ENCODE measurements at places on chromosomes 16 and 17. TPM values are rescaled to one million over a fixed set of nuclear protein-coding genes. Genes with fewer than 3 reads are reported as not detected.

Gene TSPOAP1
- total RNA-seq = 0.90 TPM

Gene SPATA22
- total RNA-seq = 0.28 TPM

GRCh38 chr17:69064476-69064875 lies 3.7 kb upstream of the ABCA9 start:
- no peaks in the 10 kb centered on the region for H3K36me3 ChIP-seq
- no peaks in the 10 kb centered on the region for H3K27me3 ChIP-seq
- no peak overlapping the region for H3K4me3 ChIP-seq
- no peak for DNase-seq
- no peaks in the 10 kb centered on the region for H3K4me1 ChIP-seq
- no peak overlapping the region for H3K27ac ChIP-seq

Gene GDPD1
- total RNA-seq = 1.1 TPM

DNA sequence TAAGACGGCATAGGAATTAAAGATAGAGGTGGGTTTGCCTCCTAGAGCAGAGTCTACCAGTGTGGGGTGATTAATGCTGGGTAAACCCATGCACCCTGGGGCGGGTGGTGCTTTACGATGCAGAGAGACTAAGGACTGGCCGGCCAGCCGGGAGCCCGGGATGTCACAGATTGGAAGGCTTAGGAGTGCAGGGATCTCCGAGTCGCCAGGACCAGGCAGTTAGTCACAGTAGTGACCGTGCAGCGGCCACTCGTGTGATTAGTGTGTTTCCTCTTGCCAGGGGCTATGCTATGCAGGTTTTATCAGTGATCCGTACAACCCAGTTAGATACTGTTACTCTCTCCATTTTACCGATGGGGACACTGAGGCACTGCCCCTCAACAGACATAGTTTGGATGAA lies 10.4 kb downstream of the CMIP start:
- H3K4me3 ChIP-seq = no peak overlapping the region
- no peak for DNase-seq
- H3K27ac ChIP-seq = no peak overlapping the region
- peaks cover 8% of the 10 kb centered on the region for H3K4me1 ChIP-seq
- H3K27me3 ChIP-seq = no peaks in the 10 kb centered on the region

Gene KRTAP4-1
- not detected for total RNA-seq

DNA sequence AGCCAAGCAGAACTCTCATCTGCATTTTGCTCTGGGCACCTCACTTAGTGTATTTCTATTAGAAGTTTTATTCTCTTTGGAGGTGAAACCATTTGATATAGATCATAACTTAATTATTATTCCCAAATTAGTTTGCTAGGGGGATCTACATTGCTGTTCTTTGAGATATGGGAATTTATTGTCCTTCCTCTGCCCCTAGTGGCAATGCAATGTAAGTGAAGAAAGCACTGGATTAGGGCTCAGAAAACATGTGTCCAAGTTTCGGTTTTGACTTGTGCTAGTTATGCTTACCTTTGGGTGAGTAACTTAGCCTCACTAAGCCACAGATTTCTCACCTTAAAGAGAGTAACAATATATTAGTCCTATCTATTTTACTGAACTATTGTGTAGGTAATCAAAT lies 2.9 kb downstream of the KRT39 start:
- H3K27me3 ChIP-seq = no peaks in the 10 kb centered on the region
- no peak overlapping the region for H3K4me3 ChIP-seq
- H3K36me3 ChIP-seq = no peaks in the 10 kb centered on the region

- no peak for DNase-seq
- no peak within 1 kb of the TSS for H3K27ac ChIP-seq
- H3K4me3 ChIP-seq = peak within 1 kb of the TSS; percentile 29
- H3K27me3 ChIP-seq = peaks cover 77% of the 10 kb centered on the region
- no peaks in the 10 kb centered on the region for H3K4me1 ChIP-seq
- no peaks in the 10 kb centered on the region for H3K36me3 ChIP-seq
Measured at GRCh38 chr17:4584101-4584916, at the start of gene SMTNL2. Gene SMTNL2, plus strand, starts transcription at chr17:4584529. Its CDS starts 77 bp downstream, at chr17:4584606.

Gene CKLF
- 66.7 TPM for total RNA-seq

Gene TMIGD1
- not detected for total RNA-seq

DNA sequence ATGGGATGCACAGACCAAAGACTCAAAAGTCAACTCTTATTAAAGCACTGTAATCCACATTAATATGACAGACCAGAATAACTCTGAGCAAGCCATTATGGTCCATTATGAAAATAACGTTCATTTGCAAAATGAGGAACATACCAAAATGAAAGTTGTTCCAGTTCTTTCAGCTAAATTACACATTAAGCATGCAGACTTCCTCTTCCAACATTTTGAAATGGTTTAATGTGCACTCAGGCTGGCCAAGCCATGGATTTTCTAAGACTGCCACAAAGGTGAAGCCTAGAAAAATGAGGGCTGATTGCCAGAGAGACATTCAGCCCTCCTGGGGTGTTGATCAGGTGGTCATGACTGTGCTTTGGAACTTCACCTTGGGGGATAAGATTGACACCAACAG lies 56.7 kb upstream of the NOG start:
- H3K27me3 ChIP-seq = no peaks in the 10 kb centered on the region
- no peak overlapping the region for H3K4me3 ChIP-seq
- H3K36me3 ChIP-seq = no peaks in the 10 kb centered on the region
- no peak overlapping the region for H3K27ac ChIP-seq
- DNase-seq = no peak

Gene SEC14L1
- total RNA-seq = 27.8 TPM

Gene NPIPA2
- not detected for total RNA-seq

DNA sequence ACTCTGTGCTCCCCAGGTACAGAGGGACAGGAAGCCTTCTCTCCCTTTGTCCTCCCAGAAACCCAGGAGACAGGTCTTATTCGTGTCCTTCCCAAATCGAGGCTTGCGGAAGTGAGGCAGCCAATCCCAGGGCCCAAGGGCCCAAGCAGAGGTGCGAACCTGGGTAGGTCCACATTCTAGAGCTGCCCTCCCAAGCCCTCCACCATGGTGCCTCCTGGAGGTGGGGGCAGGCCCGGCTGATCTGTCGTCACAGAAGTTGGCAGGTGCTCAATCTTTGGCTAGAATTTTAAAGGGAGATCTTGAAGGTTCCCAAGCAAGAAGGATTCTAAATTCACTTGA lies 21.5 kb downstream of the MRC2 start:
- H3K27me3 ChIP-seq = no peaks in the 10 kb centered on the region
- no peak for DNase-seq
- peaks cover 31% of the 10 kb centered on the region for H3K4me1 ChIP-seq
- peaks cover 11% of the 10 kb centered on the region for H3K36me3 ChIP-seq
- H3K4me3 ChIP-seq = no peak overlapping the region
- H3K27ac ChIP-seq = peak overlapping the region; percentile 86

DNA sequence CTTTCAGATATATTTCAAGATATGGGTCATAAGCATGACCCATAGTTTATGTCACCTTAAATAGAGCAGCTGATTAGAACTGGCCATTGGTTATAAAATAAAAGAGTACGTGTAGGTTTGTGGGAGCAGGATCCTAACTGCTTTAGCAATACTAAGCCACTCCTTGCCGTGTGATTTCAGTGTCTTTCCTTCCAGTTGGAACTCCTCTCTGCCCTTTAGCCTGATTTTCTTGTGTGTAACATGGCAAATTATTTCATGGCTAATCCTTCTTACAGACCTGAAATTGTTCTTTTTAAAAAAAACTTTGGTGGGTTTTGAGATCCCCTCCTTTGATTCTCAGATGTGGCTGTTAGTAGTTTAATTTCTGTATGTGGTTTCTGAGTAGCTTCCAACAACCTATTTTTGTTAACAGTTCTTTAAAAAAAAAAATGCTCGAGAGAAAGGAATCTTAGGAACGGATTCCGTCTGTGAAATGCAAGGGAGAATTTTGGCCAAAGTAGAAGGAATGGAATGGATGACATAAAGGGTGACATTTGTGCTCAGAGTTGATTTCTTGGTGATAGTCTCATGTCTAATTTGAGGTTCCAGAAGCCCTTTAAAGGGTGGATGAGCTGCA lies 39.9 kb downstream of the DHRS7B start:
- H3K4me3 ChIP-seq = no peak overlapping the region
- peaks cover 16% of the 10 kb centered on the region for H3K4me1 ChIP-seq
- H3K27ac ChIP-seq = peak overlapping the region; percentile 39
- no peaks in the 10 kb centered on the region for H3K36me3 ChIP-seq

Gene TBC1D3K
- total RNA-seq = not detected

Gene GNGT2
- 0.56 TPM for total RNA-seq

DNA sequence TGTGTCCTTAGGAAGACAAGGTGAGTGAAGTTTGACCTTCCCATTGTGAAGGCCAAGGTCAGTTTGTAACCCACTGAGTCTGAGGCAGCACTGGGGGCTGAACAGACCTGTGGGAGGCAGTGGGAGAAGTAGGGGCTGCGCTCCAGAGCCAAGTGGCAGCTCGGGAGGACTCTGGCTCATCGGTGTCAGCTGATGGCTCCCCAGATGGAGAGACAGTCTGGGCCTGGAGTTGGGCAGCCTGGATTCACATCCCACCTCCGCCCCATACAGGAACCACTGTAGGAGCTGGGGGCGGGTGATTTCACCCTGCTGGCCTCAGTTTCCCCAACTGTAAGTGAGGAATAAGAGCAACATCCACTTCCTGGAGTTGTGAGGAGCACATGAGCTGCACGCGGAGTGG lies 128.4 kb downstream of the FOXL1 start:
- no peak overlapping the region for H3K27ac ChIP-seq
- H3K36me3 ChIP-seq = no peaks in the 10 kb centered on the region
- no peaks in the 10 kb centered on the region for H3K4me1 ChIP-seq
- no peak overlapping the region for H3K4me3 ChIP-seq

Gene CHCT1
- not detected for total RNA-seq

GRCh38 chr16:50721549-50722404 lies 20.1 kb upstream of the CYLD start:
- H3K4me3 ChIP-seq = no peak overlapping the region
- H3K27ac ChIP-seq = no peak overlapping the region
- H3K36me3 ChIP-seq = no peaks in the 10 kb centered on the region
- no peaks in the 10 kb centered on the region for H3K27me3 ChIP-seq
- no peaks in the 10 kb centered on the region for H3K4me1 ChIP-seq
- DNase-seq = no peak

GRCh38 chr17:78738698-78739097 lies 43.4 kb downstream of the CYTH1 start:
- no peak for DNase-seq
- H3K27ac ChIP-seq = no peak overlapping the region
- no peaks in the 10 kb centered on the region for H3K36me3 ChIP-seq
- H3K27me3 ChIP-seq = no peaks in the 10 kb centered on the region

DNA sequence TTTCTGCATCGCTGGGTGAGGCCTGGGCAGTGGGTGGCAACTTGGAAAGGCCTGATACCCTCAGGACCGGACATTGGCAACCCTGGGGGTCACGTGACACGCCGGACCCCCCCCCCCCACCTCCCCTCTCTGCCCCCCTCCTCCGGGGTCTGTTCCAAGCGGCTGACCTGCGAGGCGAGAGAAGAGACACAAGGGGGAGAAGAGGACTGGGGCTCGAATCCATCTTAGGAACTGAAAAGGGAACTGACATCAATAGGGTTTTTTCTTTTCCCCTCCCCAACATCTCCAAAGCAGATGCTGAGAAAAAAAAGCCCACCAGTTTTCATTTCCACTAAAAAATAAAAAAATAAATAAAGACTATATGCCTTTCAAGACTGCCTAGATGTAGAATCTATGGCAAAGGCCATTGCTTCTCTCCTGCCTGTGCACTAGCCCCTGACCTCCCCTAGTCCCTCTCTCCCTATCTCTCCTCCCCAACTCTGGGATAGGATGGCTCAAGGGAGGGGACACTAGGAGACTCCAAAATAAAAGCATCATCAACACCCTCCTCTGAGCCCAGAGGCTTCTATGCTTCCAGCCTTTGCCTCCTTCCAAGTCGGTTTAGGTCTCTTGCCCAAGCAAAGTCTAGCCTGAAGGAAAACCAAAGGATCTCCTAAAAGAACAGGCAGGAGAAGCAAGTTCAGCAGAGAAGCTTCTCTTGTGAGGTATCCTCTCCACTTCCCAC lies 7.7 kb upstream of the HOXB2 start:
- H3K27ac ChIP-seq = peak overlapping the region; percentile 96
- no peaks in the 10 kb centered on the region for H3K27me3 ChIP-seq
- peak; percentile 74 for DNase-seq
- peak overlapping the region; percentile 14 for H3K4me3 ChIP-seq
- H3K36me3 ChIP-seq = peaks cover 35% of the 10 kb centered on the region

DNA sequence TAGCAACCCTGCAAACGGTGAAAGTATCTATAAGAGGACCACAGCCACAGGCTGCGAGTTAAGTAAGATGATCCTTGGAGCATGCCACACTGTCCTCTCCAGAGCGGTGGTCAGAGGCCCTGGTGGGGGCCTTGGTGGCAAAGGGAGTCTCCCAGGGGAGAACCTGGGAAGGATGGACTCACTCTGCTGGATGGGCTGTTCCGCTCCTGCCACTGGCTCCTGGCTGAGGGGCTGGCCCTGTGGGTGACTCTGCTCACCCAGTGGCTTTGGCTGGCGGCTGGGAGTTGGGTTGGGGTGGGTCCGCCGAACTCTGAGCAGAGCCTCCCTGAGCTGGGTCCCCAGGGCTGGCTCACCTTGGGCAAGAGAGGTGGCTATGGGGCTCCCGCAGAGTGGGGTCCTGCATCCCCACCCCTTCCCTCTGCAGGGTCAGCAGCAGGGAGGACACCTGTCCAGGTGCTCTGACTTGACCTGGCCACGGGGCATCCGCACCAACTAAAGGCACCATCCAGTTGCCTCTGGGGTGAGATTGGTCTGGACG lies 7.3 kb downstream of the CDK5R1 start:
- no peak overlapping the region for H3K4me3 ChIP-seq
- H3K4me1 ChIP-seq = peaks cover 6% of the 10 kb centered on the region
- no peak overlapping the region for H3K27ac ChIP-seq
- peaks cover 2% of the 10 kb centered on the region for H3K36me3 ChIP-seq
- no peaks in the 10 kb centered on the region for H3K27me3 ChIP-seq

DNA sequence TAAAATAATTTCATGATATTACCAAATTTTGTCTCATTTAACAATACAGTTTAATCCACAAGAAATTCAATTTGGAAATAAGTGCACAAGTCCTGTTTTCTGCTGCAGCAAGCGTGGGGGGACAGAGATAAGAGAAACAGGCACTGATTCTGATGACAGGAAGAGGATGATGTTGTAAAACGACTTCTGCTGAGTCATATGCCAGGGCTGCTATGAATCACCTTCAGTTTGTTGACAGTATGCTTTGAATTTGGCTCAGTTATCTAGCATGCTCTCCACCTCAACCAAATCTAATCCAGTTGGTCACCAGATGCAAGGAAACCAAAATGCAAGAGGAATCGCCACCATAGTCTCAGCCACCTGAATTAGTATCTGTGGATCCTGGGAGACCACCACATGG lies 244.1 kb upstream of the MON1B start:
- no peaks in the 10 kb centered on the region for H3K27me3 ChIP-seq
- H3K36me3 ChIP-seq = no peaks in the 10 kb centered on the region
- H3K27ac ChIP-seq = no peak overlapping the region
- no peaks in the 10 kb centered on the region for H3K4me1 ChIP-seq
- no peak overlapping the region for H3K4me3 ChIP-seq

Gene ADGRG3
- not detected for total RNA-seq

Gene LGALS9B
- not detected for total RNA-seq

Gene MAP2K6
- 3.6 TPM for total RNA-seq
